Mucosa of gallbladder (tissue), 1 donor: ENCODE measurements at places on chromosomes 16 and 17.
A peak's percentile ranks its signal among the peaks of the same experiment; 100 is the strongest.

DNA sequence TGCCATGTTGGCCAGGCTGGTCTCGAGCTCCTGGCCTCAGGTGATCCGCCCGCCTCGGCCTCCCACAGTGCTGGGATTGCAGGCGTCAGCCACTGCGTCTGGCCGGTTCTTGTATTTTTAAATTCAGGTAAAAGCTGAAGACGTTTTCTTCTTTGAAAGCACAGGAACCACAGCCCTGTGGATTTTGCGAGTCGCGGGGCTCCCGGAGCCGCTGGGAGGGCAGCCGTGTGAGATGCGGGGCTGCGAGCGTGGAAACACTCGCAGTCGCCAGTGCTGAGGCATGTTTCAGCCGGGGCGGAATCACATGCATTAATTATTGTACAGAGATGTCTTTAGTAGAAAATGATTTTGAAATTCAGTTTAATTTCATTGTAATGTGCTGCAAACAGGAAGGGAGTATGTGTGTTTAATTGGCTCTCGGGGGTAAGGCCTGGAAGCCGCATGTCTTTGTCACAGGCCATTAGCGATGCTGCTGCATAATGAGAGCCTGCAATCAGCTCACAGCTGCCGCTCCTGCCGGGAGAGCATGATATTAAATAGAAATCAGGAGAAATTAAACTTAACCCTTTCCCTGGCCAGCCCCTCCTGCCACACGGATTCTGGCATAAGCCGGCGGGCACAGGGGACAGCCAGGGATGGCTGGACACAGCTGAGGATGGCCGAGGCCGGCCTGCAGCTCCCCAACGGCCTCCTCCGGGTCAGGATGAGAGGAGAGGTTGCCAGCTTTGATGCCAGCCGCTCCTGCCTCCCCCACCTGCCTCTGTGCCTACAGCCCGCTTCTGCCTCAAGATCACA lies 35.4 kb upstream of the CDH15 start:
- no peak for DNase-seq

DNA sequence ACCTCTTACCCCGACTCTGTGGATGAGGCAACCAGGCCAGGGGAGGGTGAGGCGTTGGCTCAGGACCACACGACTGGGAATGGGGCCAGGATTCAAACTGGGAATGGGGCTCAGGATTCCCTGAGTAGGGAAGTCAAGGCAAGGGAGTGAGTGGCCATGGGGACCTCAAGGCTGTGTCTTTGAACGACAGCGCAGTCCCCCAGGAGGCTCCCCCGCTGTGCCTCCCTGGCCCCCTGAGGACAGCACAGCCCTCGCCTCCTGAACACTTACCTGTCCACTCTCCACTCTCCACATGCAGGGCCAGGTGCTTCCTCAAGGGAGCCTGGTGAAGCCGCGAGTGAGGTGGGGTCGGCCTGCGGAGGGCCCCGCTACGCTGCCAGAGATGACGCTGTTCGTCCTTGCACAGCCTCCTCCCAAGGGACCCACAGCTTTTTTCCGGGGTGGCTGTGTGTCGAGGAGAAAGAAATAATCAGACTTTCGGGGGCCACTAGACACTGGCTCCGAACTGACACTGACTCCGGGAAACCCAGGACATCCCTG lies 6.9 kb downstream of the ZNF469 start:
- DNase-seq: no peak

- no peak for DNase-seq
Observed at GRCh38 chr16:901715-902601, 68.8 kb downstream of the LMF1 start.

GRCh38 chr17:41382394-41382793 lies 288 bp upstream of the KRT34 start:
- DNase-seq: no peak

DNA sequence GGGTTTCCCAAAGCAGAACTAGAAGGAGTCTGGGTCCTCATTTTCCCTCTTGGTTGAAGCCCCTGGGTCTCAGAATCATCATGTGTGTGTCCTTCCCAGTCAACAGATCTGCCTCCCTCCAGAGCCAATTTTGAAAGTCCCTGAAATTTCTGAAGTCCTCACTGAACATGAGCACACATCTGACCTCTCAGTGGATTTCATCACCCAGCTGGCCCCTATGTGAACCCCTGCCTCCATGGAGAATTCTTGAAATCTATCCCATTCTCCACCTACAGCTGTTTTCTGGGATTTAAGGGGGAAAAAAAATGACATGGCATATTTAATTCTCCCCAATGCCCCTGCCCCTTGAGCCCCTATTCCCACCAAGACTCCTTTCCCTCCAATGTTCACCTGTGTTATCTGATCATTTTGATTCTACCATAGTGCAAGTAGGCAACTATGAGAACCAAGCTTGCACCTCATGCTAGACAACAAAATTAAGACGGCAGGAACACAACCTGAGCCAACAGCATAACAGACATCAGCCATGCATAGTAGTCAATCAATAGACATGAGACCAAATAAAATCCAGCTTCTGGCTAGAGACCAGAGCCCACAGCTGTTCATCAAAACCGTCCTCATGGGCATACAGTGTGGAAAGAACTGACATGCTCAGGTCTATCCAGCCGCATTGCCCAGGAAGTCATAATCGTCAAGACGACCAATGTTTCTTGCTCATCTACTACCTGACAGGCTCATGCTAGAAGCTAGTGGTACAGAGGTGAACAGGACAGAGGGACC lies 14.9 kb downstream of the SOX9 start:
- no peak for DNase-seq

- DNase-seq: no peak
Observed at GRCh38 chr16:85461022-85461813, 151.9 kb upstream of the GSE1 start.

DNA sequence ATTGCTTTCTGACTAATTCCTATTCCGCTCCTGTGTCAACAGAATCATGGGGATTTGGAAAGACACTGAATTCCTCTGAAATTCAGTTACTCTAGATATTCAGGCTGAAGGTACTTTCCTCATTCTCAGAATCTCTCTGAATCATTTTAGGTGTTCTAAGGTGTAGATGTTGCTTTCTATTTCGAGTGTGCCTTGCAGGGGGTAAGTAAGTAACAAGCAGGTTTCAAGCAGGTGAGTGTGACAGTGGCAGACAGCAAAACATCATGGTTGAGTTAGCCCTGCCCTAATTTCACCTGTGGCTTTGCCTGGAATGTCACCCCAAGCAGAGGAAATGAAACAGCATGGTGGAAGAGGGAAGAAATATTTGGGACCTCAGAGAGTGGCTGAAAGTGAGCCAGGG lies 75.1 kb downstream of the SHISA9 start:
- DNase-seq: no peak

GRCh38 chr17:76543826-76544545 lies 4.1 kb downstream of the PRCD start:
- DNase-seq: no peak

DNA sequence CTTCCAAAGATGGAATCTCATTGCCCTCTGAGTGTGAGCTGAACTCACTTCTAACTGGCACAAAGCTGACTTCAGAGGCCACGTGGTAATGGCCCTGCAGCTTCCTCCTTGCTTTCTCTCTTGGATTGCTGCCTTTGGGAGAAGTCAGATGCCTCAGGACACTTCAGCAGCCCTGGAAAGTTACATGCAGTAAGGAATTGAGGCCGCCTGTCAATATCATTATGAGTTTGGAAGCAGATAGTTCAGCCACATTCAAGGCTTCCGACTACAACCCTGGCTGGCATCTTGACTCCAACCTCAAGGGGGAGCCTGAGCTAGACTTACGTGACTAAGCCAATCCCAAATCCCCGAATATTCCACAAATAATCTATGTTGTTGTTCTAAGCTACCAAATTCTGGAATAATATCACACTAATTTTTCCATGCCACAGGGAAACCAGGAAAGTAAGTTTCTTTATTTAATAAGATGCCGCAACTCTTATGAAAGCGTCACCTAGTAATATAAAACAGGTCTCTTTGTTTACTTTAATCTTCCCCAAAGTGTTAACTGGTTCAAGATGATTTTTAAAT lies 13.6 kb downstream of the CEP20 start:
- peak; percentile 28 for DNase-seq

DNA sequence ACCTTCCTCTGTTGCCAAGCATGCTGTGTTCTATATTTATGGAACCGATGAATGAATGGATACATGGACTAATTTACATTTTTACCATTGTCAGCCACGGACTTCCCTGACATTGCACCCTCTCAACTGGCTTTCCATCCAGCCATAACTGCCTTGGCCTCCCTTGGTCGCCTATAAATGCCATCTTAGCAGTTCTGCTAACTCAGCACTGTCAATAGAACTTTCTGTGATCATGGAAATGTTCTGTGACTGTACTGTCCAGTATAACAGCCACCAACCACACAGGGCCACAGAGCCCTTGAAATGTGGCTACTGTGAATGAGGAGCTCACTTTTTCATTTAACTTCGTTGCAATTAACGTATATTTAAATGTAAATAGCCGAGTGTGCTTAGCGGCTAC lies 8.7 kb upstream of the BCO1 start:
- DNase-seq: no peak

DNA sequence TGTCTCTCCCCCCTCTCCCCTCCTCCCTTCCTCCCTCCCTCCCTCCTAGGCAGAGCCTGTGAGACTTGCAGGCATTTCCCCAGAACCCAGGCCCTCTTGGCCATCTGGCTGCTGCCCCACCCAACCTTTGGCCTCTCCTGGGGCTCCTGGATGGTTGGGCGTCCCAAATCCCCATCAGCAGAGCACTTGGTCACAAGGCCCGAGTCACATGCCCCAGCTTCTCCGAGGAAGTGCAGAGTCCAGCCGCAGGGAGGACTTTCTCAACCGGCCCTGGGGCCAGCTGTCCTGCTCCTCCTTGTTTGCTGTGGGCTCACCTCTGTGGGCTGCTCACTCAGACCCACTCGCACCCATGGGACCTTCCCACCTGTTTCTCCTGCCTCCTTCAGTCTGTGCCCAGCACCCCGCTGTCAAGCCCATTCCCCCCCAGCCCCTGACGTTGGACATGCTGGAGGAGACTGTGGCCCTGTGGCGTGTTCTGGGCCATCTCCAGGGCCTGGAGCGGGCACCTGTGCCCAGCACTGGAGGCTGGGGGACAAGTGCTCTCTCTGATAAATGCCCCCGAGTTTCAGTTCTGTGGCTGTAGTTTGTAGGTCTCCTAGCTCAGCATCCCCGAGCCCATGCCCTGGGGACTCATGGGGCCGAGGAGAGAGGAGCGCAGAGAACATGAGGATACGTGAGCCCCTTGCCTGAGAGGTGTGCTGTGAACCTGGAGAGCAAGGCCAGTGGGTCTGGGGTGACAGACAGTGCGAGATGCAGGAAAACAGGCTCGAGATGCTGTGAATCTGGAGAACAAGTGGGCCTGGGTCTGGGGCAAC lies 42.3 kb upstream of the ZNF750 start:
- DNase-seq: peak; percentile 82

- no peak for DNase-seq
Observed at GRCh38 chr16:68898026-68898425, 54.7 kb downstream of the TANGO6 start.

DNA sequence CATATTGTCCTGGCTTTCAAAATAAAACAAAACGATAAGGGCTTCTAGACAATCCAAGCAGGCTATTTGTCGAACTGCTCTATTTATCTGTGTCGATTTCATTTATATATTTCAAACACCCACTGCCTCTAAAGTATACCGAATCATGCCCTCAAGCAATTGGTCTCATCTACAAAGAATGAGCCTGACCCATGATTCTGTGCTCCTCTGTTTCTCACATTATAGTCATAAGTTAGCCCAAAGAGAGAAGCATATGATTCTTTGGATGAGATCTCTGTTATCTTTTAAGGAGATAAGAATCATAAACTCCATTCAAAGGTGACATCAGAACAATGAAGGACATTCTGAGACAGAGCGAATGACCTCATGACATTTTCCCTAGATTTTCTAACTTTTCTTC lies 191.1 kb downstream of the MAP2K6 start:
- DNase-seq: no peak

GRCh38 chr16:11316331-11317015 lies 28.8 kb upstream of the RMI2 start:
- no peak for DNase-seq

DNA sequence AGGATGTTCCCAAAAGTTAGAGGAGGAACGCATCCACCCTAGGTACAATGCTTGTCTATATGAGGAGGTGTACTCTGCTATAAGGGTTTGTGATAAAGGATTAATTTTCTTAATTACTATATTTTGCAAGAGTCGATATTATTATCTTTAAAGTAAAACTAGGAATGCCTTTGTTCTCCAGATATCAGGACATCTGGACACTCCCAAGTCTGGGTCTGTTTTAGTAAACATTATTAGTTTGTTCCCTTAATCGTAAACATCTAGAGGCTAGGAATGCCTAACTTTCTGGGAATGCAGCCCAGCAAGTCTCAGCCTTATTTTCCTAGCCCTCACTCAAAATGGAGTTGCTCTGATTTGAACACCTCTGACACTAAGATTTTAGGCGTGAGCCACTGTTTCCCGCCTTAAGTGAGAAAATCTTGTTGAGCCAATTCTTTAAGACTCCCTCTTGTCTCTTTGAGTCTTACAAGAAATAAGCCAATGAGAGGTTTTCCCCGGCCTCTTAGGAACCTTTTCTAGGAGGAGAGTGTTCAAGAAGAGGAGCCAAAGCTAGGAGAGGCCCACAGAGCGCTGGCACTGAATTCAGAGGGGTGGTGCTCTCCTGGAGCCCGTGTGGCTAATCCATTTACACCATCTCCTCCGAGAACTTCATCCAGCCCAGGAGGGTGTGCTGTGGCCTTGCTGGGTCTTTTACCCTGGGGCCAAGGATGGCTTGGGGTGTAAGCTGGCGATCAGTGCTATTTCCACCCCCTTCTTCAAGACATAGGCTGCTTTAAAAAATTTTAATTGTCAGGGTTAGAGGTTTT lies 40.9 kb downstream of the SMARCE1 start:
- DNase-seq: no peak

DNA sequence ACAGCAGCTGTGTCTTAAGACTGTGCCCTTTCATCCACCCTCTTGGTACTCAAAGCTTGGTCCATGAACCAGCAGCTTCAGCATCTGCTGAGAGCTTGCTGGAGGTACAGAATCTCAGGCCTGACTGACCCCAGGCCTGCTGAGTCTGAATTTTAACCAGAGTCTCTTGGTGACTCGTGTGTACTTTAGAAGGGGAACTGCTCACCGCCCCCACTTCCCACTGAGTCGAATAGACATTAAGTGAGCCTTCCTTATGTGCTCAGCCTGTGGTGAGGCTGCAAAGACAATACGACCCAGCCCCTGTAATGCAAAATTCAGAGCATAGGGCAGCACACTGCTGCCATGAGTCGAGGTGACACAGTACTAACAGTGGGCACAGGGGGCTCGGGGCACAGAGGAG lies 662.8 kb downstream of the WWOX start:
- DNase-seq: no peak

- DNase-seq: no peak
Observed at GRCh38 chr16:79303959-79304387, 296.6 kb downstream of the MAF start.

DNA sequence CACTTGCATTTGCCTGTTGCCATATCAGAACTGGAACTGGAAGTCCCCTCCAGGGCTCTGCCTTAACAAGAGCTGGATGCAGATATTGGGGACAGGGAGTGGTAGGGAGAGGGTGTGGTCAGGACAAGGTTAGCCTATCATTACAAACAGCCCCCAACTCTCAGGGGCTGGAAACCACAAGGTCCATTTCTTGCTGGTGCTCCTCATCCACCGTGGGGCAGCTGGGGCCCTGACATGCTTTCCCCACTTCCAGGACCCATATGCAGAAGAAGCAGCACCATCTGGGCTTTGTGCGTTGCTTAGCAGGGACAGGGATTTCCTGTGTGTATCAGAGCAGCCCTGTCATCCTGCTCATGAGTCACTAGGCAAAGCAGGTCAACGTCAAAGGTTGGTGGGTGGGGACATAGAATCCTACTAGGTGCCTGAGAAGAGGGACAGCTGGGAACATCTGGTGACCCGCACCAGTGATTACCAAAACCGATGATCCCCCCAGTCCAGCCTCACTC lies 26.9 kb downstream of the RGS9 start:
- no peak for DNase-seq
